ENCODE measurements at places on chromosomes 12 and 14.

- no peak for DNase-seq
Observed at GRCh38 chr14:52185178-52185577, 82.3 kb upstream of the PTGDR start.

DNA sequence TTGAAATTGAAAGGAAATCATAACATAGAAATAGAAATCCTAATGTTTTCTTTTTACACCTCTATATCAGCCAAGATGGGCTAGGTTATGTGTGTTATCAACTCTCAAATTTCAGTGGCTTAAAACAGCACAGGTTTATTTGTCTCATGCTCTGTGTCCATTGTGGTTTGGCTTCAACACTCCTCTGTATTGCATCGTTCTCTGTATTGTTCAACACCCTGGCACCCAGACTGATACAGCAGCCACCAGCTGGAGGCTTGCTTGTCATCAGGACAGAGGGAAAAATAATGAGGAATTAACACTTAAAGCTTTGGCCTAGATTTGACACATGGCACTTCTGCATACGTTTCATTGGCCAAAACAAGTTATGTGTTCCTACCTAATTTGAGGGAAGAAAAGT is 234.2 kb upstream of the ARHGAP5 start:
- peak; percentile 25 for DNase-seq

DNA sequence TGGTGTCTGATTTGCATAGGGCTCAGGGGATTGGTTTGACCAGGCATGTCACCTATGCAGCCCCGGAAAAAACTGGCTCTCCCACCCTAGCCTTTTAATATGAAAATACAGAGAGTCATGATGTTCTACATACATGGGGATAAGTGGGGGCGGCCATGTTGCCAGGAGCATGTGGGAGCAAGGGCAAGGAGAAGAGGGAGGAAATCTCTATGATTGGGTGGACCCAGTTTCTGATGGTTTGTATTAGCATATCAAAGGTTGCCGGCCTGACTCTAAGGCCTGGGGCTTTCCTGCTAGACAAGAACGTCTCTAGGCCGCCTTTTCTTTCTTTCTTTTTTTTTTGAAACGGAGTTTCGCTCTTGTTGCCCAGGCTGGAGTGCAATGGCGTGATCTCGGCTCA is 123.4 kb upstream of the CPSF6 start:
- no peak for DNase-seq

- peak; percentile 53 for DNase-seq
Observed at GRCh38 chr14:103801459-103801858, 45.9 kb downstream of the PPP1R13B start.

- DNase-seq = no peak
Observed at GRCh38 chr12:107853479-107853878, 79.0 kb downstream of the ASCL4 start.

DNA sequence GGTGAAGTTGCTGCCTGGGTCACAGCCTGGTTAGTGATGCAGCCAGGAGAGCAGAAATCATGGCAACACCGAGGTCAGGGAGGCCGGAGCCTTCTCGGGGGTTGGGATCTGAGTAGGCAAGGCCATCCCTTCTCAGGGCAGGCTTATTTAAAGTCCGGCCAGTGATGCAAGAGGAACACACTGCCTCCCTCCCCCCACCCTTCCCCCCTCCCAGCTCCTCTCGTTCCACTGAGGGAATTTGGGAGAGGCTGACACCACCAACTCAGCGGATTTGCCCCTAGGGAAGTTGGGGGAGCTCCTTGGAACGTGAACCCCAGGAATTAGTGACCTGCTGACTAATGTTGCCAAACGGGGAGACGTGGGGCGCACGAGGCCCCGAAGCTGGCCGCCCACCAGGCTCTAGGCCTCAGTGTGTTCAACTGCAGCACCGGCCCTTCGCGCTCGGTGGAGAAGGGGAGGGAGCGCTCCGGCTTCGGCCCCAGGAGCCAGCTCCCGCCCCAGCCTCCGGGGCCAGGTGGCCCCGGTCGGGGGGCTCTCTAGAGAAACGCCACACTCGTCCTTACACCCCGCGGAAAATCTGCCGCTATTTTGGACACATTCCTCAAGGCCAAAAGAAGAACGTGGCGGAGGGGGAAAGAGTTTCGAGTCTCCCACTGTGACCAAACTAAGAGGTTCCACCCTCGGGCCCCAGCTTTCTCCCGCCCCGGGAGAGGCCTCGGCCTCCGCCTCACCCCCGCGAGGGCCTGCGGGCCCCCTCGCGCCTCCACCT is 1.6 kb downstream of the CTDSP2 start:
- peak; percentile 73 for DNase-seq

GRCh38 chr12:68462803-68463202 is 130.6 kb upstream of the MDM1 start:
- DNase-seq = no peak

GRCh38 chr12:71641390-71641789 is 22.3 kb downstream of the ZFC3H1 start:
- no peak for DNase-seq

DNA sequence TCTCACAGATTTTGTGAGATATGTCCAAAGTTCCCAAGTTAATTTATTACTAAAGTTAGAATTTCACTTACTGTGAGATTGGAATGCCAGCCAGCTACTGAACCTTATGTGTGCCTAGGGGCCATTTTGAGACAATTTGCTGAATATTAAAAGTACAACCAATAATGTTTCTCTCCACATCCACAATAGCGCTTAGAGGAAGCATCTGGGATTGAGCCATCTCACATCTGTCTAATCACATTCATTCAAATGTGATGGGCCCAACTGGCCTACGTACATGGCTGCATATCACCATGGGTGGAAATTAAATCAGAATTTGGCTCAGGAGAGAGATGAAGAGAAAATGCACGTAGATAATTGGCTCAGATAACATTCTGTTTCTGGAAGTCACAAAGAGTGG is 1294.0 kb downstream of the AACS start:
- DNase-seq = no peak

- no peak for DNase-seq
Observed at GRCh38 chr12:132972374-132972773, 13.8 kb upstream of the ZNF26 start.

DNA sequence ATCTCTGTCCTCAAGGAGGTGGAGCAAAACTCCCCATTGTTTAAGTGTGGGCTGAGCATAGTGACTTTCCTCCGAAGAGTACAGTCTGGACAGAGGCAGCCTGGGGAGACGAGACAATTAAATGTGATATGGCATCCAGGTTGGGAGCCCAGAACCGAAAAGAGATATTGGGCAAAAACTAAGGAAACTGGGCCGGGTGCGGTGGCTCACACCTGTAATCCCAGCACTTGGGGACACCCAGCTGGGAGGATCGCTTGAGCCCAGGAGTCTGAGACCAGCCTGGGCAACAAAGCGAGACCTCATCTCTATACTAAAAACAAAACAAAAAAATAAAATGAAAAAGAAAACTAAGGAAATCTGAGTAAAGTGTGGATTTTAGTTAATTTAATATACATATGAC is 35.9 kb upstream of the JDP2 start:
- DNase-seq = no peak

GRCh38 chr14:54771411-54772027 is 131.1 kb downstream of the GCH1 start:
- no peak for DNase-seq

DNA sequence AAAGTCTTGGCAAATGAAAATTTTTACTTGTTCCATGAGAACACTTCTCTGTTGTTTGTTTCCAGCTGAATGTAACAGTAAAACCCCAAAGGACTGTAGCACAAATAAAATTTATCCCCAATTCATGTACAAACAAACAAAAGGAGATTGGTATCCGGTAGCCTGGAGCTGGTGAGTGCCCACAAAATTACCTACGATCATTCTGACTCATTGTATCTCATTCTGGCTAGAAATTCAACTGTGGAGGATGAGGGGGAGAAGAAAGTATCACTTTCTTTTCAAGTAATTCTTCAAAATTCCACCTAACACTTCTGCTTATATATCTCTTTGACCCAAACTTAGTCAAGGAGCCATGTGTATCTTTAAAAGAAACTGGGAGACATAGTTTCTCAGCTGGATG is 268.5 kb downstream of the ALG10B start:
- no peak for DNase-seq

GRCh38 chr12:20946732-20947131 is 136.2 kb downstream of the SLCO1B3 start:
- peak; percentile 1 for DNase-seq

- no peak for DNase-seq
Observed at GRCh38 chr12:69471076-69471430, 865 bp downstream of the FRS2 start.

- DNase-seq = no peak
Observed at GRCh38 chr12:10735428-10735827, 12.3 kb upstream of the YBX3 start.

DNA sequence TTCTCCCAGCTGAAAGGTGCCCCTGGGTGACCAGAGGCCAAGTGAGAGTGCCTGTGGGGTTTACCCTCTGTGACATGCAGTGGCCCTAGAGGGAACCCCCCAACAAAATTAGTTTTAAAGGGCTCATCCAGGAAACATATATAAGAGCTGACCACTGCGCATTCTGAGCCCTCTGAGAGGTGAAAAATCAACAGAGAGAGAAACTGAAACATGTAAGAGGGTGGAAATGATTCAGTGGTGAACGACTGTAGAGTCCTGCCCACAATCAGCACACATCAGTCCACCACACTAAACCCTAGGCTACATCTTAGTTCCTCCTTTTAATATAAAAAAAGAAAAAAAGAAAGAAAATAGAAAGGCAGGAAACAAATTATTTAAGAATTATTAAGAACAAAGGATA is 21.0 kb upstream of the ACSM4 start:
- DNase-seq = no peak

- no peak for DNase-seq
Observed at GRCh38 chr14:53879022-53879686, 77.5 kb downstream of the BMP4 start.

DNA sequence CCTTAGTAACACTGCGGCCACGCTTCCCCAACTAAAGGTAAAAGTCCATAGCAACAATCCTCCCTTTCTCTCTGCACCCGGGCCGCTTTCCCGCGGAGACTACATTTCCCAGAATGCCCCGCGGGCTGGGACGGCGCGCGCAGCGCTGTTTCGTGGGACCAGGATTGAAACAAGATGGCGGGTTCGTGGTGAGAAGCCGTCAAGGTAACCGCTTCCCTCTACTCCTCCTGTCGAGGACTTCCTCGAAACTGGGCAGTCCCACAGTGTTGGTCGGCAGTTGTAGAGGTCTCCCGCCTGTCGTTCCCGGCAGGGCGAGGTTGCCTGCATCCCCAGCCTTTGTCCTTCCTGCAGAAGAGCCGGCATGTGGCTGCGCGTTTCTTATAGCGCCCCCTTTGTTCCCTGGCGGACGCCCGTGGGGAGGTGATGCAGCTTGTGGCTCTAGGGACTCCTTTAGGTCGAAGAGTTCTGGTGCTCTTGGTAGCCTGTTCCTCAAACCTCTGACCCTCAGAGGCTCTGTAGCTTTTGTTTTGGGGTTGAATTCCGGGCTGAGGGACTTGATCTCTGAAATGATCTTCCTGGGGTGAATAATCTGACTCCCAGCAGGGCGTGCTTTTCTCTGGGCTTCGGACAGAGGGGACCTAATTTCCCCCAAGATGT is at the start of gene MRPL42:
MRPL42 (plus strand) TSS at position 164 of the 657 bp plus-strand sequence. CDS start 1,772 bp downstream, outside the sequence.
- DNase-seq = peak; percentile 78

- DNase-seq = peak; percentile 65
Observed at GRCh38 chr14:80419345-80419744, 208.0 kb upstream of the DIO2 start.

GRCh38 chr14:81023095-81023710 is 67.8 kb downstream of the TSHR start:
- DNase-seq = no peak

DNA sequence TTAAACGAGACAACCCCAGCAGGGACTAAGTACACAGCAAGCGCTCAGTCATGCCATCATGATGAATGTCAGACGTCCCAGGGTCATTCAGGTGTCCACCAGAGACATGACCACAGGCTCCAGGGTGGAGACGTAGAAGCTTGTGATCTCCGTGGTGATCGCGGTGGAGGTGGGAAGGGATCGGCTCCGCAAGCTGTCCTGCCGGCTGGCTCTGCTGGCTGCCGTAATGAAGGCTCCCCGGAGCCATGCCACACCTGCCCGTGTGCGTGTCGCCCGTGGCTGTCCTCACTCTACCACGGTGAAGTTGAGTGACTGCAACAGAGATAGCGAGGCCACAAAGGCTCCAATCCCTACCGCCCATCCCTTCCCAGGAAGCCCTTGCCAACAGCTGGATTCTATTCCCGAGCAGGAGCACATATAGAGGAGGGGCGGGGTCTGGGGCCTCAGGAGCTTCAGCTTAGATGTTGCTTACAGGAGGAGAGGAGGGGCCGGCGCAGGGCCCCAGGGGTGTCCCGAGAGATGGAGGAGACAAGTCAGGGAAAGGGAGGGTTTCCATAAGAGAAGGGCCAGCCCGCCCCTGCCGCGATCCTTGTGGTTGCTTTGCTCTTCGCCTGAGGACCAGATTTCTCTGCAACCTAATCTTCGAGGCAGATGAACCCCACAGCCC is 332.6 kb upstream of the SFSWAP start:
- no peak for DNase-seq

GRCh38 chr14:89374908-89375307 is 42.1 kb downstream of the FOXN3 start:
- no peak for DNase-seq

DNA sequence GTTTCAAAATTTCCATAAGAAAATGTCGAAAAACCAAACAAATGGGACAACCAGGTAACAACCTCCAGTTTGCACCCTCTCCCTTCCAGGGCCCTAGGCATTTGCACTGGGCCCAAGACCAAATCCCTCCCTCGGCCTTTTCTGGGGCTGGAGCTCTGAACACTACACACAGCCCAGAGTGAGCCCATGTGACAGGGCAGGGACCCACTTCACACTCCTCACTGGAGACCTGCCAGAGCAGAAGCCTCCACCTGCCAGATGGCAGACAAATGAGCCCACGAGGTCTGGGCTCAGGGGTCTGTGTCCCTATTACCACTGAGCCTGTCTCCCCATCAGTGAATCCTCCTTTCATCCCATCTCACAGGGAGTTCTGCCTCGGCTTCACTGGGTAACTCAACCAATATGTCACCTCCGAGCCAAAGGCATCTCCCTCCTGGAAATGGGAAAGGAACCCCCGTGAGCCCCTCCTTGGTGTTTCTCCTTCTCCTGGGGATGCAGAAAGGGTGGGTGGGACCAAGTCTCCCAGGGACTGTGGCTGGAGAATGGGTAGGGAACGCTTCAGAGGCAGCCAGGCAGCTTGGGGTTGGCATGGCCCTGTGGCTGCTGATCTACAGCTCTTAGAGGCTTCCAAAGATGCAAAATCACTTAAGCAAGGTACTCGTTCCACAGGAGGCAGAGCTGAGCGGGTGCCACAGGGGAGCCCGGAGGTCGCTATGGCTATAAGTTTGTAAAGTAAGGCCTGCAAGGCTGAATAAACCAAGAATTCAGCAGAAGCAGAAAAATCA is 10.6 kb downstream of the VWF start:
- no peak for DNase-seq

Measured in fibroblast of lung (primary cell).